ENCODE measurements at places on chromosomes 12 and 14. TPM values are rescaled to one million over a fixed set of nuclear protein-coding genes. Genes with fewer than 3 reads are reported as not detected.

DNA sequence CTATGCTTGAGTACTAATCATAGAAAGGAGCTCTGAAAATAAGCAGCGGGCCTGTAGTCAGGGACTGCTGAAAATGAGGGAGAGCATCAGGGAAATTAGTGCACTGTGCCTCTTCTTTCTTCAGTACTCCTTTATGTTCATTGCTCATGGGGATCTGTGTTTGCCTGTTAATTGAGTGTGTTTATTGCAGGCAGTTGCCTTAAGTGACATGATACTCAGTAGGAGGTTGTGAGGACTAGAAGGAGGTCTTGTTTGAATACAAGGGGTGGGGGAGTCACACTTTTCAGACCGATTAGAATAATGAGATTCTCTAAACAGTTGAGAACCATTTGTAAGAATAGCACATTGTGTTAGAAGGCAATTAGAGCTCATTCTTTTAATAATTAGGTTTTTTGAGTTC lies 102.6 kb upstream of the SLCO1C1 start:
- no peak for DNase-seq

GRCh38 chr14:71932229-71932981 lies at the start of gene RGS6:
RGS6 (plus strand) TSS chr14:71932429.
- peak; percentile 23 for DNase-seq

The FBXW8 gene
- 7.2 TPM for total RNA-seq

The GSG1 gene
- total RNA-seq, result not detected

DNA sequence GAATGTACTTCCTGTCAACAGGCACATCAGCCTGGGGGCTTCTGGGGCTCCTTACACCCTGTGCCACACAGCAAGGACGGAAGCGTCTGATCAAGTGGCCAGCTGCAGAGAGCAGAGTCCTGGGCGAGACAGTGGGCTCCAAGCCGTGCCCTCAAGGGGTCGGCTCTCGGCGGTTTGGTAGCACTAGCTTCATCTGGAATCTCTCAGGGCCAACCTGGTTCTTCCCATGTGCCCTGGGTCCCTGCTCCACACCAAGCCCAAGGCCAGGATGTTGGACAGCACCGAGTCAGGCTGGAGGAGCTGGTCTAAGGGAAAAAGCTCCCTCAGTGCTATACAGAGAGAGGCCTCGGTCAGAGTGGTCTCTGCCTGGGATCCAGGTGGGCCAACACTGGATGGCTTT lies 20.5 kb downstream of the DIO3 start:
- no peak for DNase-seq

DNA sequence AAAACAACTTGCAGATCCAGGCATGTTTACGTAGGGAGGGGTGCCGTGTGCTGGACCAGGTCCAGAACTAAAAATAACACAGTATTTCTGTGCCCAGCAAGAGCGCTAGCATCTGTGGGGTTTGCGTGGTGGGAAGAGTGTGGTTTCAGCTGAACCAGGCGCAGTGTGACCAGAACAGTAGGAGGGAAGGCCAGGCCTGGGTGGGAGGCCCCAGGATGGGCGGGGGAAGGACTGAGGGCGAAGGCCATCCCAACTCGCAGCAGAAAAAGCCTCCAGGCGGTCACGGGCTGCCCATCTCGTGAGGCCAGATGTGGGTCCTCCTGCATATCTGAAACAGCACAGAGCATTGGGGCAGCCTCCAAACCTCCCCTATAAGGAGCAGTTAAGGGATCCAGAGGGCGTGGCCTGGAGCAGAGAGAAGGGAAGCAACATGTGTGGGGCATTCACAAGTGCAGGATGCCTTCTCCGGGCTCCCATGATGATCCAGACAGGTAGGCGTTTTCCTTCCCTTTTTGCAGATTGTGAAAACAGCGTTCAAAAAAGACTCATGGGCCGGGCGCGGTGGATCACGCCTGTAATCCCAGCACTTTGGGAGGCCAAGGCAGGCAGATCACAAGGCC lies 17.8 kb upstream of the CD9 start:
- DNase-seq, result no peak

GRCh38 chr12:131134523-131135310 lies 181.0 kb downstream of the ADGRD1 start:
- DNase-seq, result peak; percentile 6

- no peak for DNase-seq
These were observed 69.7 kb downstream of the TSPAN11 start for GRCh38 chr12:30996255-30996654.

- DNase-seq, result no peak
These were observed 110.4 kb downstream of the KCNA5 start for GRCh38 chr12:5154091-5154490.

DNA sequence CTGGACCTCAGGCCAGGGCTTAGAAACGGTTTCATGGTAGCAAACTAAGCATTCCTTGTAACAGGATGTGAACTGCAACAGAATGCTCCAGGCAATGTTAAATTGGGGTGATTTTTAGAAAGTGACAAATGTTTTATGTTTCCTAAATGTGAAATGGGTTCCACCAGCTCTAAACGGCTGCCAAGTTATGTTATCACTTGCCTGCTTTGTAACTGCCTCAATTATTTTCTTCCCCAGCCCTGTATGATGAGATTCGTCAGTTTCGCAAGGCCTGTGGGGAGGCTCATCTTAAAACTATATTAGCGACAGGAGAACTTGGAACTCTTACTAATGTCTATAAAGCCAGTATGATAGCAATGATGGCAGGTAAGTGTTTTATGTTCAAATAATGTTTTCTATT lies 70.9 kb downstream of the DERA start:
- DNase-seq, result no peak

The TSHR gene
- total RNA-seq, result 0.70 TPM

The GTF2A1 gene
- total RNA-seq, result 36.0 TPM

The COX8C gene
- not detected for total RNA-seq

GRCh38 chr12:6644903-6645302 lies 2.3 kb downstream of the ACRBP start:
- no peak for DNase-seq

GRCh38 chr12:22828066-22828465 lies 203.1 kb downstream of the ETNK1 start:
- DNase-seq, result no peak

DNA sequence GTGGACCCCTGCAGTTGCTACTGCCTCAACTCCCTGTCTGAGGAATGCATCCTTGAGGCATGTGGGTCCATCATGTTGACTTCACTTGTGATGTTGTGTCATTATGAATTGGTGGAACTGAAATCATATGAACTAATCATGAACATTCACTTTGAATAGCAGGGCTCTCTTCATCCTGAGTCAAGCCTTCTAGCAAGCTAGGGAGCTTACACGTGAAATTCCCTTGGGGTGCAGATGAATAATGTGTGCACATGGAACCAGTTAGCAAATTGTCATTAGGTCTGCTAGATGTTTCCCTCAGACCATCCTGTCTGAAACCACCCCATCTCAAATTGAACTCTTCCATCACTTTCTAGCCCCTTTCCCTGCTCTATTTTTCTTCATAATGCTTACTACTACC lies 3.6 kb downstream of the COQ6 start:
- DNase-seq, result no peak

DNA sequence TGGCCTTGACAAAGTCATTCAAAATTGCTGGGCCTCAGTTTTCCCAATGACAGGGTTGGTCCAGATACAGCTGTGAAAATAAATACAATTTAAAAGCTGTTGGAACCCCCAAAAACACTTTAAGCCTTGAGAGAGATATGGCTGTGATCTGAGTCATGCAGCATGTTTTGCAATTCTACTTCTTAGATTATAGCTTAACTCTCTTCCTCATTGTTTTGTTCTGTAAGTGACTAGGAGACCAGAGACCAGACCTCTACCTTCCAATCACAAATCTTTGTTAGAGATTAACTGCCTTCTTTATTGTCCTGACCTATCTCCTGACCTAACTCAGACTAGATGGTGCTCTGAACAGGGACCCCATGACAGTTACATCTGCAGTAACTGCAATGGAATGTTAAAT lies 198.1 kb downstream of the STXBP6 start:
- DNase-seq, result no peak

GRCh38 chr14:65301862-65302539 lies 110.5 kb upstream of the FUT8 start:
- no peak for DNase-seq

DNA sequence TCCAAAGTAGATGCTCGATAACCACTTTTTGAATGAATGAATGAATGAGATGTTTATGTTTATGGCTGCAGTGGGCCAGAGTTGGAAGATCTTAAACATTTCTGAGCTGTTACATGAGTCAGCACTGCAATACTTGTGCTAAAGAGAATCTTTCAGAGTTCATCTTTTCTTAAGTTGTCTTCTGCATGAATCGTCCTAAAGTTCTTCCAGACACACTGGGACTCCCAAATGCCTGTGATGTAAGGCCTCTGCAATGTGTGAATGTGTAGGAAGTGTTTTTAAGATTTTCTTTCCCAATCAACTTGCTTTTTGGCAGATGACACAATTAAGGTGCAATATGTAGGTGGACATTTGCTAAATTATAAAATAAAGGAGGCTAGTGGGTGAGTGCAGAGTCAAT lies 50.3 kb upstream of the TRIM9 start:
- no peak for DNase-seq

DNA sequence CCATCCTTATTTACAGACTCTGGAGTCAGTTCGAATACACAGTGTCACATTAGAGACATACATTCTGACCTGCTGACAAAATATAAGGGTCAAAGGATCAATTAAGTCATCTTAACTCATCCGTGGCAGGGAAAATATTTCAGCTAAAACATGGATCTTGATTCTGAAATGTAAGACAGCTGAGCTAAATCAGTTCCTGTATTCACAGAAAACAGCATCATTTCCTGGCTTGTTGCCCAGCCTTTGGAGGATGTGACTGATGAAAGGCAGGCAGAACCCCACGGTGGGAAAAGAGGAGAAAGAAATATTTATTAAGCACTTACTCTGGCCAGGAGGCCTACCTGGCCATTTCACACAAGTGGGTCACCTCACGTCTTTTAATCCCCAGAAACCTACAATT lies 101.9 kb downstream of the GAS2L3 start:
- no peak for DNase-seq

DNA sequence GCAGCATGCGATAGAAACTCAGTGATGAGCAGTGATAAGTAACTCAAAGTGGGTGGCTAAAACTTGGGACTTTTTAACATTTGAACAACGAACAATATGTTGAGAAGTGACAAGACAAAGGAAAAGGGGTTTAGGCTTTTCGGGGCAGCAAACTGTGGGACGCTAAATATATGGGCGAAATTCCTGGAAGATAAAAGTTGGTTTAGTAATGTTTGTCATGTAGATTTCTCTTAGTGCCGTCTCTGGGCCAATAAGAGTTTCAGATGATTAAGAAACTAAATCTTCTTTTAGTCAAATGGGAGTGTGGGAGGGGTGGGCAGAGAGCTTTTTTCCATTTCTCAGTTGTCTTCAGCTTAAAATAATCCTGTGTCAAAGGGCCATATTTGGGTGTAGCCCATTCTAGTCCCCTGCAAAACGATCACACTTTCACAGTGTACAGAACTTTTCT lies 41.7 kb upstream of the FUT8 start:
- DNase-seq, result no peak

DNA sequence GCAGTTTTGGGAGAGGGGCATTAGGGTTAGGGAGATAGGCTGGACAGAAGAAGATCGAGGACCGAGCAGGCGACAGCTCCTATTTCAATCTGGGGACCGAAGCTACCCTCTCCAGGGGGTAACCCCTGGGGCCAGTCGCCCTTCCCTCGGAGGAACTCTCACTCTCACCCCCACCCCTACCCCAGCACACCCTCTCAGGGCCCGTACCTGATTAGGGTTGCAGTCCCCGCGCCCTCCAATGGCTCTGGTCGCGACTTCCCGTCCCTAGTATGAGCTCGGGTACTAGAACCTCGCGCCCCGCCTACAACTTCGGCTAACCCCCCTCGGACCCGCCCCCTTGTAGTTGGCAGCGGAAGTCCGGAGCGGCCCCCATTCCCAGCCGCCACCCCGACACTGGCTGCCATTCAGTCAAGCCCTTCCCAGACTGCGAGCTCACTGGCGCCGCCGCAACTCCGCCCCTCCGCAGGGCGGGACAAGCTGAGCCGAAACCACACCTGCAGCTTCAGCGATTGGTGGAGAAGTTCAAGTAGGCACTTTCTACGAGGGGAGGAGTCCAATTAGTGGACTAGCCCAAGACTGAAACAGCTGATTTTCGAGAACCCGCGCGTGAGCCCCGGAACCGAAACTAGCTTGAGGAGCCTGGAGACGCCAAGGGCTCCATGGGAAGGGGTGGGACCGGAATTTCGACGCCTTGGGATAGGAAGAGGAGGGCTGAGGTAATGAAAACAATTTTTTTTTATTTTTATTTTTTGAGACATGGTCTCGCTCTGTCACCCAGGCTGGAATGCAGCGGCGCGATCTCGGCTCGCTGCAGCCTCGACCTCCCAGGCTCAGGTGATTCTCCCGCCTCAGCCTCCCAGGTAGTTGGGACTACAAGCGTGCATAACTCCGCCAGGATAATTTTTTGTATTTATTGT lies at the start of gene STAT2:
STAT2 (minus strand) TSS at position 257 of the 917 bp plus-strand sequence. CDS start 3,536 bp downstream, outside the sequence.
- peak; percentile 100 for DNase-seq

DNA sequence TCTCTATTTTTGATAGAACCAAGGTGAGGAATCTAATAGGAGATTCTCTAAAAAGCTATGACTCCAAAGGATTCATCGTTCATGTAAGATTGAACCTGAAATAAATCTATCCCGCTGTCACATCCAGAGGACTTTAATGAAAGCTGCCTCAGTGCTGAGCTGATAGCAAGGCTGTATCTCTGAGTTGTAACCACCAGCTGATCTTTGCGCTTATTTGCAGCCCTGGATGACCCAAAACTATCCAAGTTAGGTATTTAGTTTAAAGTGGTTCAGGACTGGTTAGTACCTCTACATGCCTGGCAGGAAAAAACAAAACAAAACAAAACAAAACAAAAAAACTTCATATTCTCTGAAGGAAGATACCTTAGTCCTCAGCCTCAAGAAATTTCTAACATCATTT lies 8.8 kb upstream of the ANKRD33 start:
- DNase-seq, result no peak

The LMO3 gene
- total RNA-seq, result not detected

DNA sequence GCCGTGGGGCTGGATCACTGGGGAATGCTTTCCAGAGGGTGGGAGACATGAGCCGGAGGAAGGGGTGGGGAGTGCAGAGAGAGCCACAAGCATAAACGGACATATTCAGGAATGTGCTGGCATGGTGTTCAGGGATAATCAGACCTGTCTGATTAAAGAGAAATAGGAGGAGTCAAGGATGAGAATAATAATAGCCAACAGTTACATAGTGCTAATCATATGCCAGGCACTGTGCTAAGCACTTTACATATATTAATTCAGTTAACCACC lies 43.7 kb downstream of the LTBP2 start:
- DNase-seq, result no peak

DNA sequence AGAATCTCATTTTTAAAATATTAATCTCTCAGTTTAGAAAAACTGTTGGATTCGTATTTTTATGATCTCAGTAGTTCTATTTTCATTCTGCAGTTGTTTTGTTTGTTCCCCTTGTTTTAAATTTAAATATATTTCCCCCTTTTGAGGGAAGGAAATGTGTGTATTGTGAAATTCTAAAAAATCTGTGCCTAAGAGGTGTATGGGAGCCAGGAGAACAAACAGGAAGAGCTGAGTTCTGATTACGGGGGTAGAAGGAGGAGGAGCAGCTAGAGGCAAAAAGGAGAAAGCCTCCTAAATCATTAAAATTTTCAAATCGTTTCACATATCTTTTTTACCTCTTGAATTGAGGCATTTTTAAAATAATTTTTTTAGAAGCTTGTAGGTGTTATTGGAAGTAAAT lies 2.3 kb downstream of the RDH12 start:
- DNase-seq, result no peak

- no peak for DNase-seq
These were observed 391.8 kb downstream of the RAD51B start for GRCh38 chr14:68211421-68211820.

- DNase-seq, result no peak
These were observed 23.8 kb downstream of the CMAS start for GRCh38 chr12:22069851-22070250.

The KCNH3 gene
- 0.58 TPM for total RNA-seq
